ENCODE measurements at places on chromosomes 7 and 10.

GRCh38 chr10:6002809-6003510 is 25.6 kb upstream of the IL15RA start:
- H3K36me3 ChIP-seq: no peaks in the 10 kb centered on the region
- peaks cover 2% of the 10 kb centered on the region for H3K27me3 ChIP-seq
- DNase-seq: no peak
- H3K4me3 ChIP-seq: no peak overlapping the region
- H3K27ac ChIP-seq: no peak overlapping the region
- H3K4me1 ChIP-seq: peaks cover 9% of the 10 kb centered on the region

DNA sequence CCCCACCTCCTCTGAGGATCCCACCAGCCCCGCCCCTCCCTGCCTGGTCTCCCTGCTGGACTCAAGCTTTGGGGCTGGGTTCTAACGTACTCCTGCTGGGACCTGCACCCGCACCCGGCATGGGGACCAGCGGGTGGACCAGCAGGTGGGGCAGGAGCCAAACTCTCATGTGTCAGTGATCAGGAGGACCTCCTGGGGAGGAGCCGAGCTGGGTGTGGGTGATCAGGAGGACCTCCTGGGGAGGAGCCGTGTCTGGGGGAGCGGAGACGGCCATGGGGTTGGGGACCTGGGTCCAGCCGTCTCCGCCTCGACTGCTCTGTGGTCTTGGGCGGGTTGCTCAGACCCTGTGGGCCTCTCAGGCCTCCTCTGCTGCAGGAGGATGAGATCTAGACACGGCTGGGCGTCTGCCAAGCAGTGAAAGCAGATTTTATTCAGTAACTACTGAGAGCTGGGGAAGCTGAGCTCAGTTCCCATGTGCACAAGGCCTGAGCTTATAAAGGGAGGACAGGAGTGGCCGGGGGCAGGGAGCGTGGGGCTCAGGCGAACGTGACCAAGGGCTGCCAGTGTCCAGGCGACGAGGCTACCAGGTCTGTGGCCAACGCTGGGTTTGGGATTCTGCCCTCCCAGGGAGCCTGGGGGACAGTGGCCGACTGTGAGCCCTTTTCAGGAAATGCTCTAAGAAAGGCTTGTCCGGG is 33.6 kb upstream of the UTF1 start:
- H3K27me3 ChIP-seq: no peaks in the 10 kb centered on the region
- no peaks in the 10 kb centered on the region for H3K4me1 ChIP-seq
- H3K36me3 ChIP-seq: no peaks in the 10 kb centered on the region
- no peak for DNase-seq
- H3K4me3 ChIP-seq: no peak overlapping the region

- H3K27me3 ChIP-seq: no peaks in the 10 kb centered on the region
- H3K36me3 ChIP-seq: no peaks in the 10 kb centered on the region
- no peak for DNase-seq
- H3K27ac ChIP-seq: no peak overlapping the region
- H3K4me1 ChIP-seq: peaks cover under 1% of the 10 kb centered on the region
- H3K4me3 ChIP-seq: no peak overlapping the region
Observed at GRCh38 chr7:6317797-6318438, 45.5 kb upstream of the CYTH3 start.

GRCh38 chr10:129968853-129969183 is 4.7 kb upstream of the EBF3 start:
- peaks cover 31% of the 10 kb centered on the region for H3K4me1 ChIP-seq
- no peak overlapping the region for H3K4me3 ChIP-seq
- no peak for DNase-seq
- H3K27ac ChIP-seq: no peak overlapping the region

Measured in CD4-positive, alpha-beta T cell (primary cell).